Urothelium cell line (cell line): ENCODE measurements at places on chromosomes 2 and 18.

GRCh38 chr2:83224591-83225200 lies 1234.4 kb downstream of the SUCLG1 start:
- DNase-seq: no peak

DNA sequence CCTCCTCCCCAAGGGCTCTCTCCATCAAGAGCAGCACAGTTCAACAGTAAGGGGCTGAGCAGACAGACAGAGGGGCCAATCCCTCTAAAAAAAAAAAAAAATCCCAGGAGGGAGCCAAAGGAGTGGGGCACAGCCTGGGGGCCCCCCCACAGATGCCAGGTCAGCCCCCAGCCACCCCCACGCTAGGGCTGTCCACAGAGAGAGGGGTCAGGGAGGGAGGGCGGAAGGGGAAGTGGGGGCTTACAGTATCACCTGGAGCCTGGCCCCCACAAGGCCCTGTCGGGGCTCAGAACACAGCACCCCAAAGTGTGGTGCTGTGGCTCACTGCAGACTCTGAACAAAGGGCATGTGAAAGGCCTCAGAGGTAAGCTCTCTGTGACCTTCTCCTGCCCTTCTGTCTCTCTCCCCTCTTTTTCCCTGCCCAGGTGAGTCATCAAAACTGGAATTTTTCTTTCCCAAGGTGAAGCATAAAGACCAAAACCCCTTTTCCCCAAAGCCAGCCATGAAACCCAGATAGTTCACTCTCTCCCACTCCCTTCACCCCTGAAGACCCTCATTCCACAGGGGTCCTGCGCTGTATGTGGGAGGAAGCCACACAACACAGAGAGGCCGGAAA lies 13.9 kb downstream of the BIN1 start:
- peak; percentile 44 for DNase-seq

GRCh38 chr2:169095621-169096105 lies 26.3 kb downstream of the DHRS9 start:
- DNase-seq: peak; percentile 85

DNA sequence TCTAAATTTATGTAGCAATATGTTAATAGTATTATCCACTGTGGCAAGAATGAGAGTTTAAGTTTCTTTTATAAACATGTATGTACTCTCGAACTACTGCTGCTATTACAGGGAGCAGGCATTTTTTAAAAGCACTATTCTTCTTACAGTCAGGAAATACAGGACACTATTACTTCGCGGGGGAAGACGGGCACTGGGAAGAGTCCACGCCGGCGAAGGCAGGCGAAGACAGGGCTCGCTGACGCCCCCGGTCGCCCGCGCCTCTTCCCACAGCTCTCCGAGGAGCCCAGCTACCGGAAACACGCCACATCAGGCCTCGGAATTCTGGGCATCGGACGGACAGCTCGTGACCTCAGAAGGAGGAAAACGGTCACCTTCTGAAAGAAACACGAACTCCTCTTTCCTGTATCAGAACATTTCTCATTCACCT lies 90.2 kb downstream of the FAM161A start:
- peak; percentile 83 for DNase-seq

DNA sequence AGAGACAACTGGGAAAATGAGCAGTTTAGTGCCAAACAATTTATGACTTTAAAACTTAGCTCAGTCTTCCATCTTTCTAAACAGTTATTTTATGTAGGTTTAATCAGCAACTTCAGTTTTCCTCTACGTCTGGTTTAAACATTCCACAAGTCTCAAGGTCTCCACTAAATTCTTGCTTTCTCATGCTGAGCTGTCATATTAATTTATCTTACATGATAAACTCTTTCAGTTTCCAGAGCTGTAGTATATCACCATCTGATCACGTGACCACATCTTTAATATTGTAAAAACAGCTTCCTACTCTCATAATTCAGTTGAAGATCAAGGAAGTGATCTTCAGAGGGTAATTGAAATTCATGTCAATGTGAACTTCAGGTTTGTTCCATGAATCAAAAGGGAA lies 158.6 kb downstream of the ZNF804A start:
- no peak for DNase-seq

DNA sequence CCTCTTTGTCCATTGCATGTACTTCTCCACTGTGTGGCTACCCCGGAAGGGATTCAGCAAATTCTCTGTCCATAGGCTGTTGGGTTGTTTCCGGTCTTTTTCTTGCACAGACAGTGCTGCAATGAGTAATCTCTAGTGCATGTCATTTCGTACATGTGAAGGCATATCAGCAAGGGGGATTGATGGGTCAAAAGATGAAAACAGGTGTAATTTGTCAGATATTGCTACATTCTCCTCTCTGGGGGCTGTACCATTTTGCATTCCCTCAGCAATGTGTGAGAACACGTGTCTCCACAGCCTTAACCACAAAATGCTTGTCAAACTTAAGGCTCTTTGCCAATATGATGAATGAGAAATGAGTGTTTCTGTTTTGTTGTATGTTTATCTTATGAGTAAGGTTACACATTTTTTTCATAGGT lies 60.5 kb downstream of the KLHL29 start:
- DNase-seq: peak; percentile 51

DNA sequence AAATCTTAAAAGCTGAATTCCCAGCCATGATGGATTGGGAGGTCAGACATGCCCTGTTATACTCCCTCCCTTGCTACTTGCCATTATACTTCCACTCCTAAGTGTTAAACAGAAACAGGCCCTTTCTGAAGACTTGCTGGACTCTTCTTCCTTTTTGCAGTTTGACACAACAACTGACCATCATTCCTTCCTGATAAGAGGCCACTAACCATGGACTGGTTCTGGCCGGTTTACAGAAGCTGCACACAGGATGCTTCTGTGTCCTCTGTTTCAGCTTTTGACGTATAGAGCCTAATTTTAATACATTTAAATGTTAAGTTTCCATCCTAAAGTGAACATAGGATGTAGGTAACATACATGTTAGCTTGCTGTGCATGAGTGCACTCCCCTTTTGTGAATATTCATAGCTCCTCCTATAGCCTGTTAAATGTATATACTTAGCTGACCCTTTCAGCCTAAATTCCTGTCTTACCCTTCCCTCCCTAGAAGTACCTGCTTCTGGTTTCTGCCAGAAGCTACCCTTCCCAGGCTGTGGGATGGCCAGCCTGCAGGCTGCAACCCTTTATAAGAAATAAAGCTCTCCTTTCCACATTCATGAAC lies 13.2 kb downstream of the FBXO48 start:
- DNase-seq: no peak

DNA sequence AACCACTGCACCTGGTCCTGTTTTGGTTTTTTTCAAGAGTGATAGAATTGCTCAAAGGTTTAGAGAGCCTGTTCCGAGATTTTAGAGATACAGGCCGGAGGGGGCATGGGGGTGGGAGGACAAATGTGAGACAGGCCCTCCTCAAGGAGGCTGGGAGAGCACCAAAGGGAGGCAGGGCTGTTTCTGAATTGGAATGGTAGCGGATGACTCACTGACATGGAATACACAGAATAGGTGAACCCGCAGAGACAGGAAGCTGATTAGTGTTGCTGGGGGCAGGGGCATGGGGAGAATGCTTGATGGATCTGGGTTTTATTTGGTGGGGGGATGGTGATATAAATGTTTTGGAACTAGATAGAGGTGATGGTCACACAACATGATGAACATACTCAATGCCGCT lies 111.0 kb upstream of the MGAT5 start:
- peak; percentile 92 for DNase-seq

GRCh38 chr2:84894758-84895520 lies 10.5 kb upstream of the TMSB10 start:
- no peak for DNase-seq

DNA sequence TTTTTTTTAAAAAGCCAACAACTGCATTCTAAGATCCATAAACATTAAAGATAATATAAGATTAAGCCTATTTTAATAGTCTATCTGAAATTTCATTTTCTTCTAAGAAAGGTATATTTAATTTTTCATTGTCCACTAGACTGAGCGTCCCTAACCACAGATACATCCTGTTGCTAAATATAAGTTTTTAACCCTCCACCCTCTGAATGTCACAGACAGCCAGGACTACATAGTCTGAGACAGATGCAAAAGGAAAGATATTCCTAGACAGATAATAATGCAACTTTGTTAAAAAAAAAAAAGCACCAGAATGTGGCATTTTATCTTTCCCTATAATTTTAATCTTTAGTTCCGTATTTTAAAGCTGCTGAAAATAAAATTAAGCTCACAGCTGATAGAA lies 114.6 kb downstream of the ZEB2 start:
- DNase-seq: no peak

DNA sequence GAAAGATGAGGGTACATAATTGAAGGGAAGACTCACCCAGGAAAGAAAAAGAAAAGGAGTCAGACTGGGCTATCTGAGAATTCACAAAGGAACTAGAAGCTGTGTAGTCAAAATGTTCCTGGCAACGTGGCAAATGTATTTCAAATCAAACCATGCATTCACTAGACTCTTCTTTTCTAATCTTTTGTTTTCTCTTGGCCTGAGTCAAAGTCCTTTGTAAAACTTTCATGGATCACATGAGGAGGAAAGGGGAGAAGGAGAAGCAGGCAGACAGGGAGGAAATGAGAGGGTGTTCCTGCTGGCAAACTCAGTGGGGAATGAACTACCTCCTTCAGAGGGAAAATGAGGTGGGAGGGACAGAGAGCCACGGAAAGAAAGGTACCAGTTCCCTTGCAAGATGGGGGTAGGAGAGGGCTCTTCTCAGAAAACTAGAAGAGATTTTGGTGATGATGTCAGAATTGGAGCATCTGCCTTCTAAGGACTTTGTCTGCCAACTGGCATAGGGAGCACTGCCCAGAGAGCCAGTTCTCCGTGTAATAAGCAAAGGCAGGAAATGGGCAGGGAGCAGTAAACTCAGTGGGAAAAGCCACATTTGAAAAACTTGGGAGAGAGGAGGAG lies 51.4 kb downstream of the SLC8A1 start:
- no peak for DNase-seq

DNA sequence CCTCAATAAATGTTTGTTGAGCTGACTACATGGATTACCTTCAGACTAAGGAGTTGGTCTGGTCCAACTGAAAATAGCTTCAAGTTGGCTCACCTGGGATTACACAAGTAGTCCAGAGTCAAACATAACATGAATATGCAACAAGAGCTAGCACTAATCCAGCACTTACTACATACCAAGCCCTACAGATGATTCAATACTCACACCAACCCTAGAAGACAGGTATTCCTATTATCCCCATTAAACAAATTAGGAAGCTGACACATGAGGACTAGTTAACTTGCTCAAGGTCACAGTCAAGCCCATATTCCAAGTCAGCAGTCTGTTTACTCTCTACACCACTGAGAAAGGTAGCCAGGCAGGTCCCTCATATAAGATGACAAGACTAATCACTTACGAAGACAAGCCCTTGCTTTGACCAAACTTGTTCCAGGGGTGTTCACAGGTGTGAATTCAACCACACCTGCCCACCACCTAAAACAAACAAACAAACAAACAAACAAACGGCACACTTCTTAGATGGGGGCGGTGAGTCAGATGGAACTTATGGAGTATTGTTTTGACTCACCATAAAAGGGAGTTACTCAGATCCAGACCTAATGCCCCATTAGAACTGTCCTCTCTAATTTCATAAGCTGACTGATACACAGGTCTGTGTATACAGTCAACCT lies 29.1 kb downstream of the TMEM131 start:
- DNase-seq: no peak

GRCh38 chr2:125581557-125581956 lies 1074.4 kb upstream of the GYPC start:
- DNase-seq: no peak

- DNase-seq: no peak
Observed at GRCh38 chr2:41610501-41611190, 437.2 kb upstream of the PKDCC start.

DNA sequence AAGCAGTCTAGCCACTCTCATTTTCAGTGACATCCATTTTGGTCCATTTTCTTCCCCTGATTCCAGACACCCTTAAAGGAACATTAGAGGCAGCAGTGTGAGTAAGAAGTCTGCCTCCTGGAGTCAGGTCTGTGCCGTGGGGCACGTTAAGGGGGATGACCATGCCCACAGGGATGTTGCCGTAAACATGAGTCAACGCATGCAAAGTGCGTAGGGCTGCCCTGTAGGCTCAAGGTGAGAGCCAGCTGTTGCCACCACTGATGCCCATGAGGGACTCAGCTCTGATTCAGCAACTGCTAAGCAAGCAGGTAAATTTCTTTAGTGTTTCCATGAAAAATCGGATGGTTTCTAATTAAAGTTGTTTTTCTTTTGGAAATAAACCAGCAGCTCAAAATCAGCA lies 61.4 kb upstream of the TFCP2L1 start:
- DNase-seq: no peak

DNA sequence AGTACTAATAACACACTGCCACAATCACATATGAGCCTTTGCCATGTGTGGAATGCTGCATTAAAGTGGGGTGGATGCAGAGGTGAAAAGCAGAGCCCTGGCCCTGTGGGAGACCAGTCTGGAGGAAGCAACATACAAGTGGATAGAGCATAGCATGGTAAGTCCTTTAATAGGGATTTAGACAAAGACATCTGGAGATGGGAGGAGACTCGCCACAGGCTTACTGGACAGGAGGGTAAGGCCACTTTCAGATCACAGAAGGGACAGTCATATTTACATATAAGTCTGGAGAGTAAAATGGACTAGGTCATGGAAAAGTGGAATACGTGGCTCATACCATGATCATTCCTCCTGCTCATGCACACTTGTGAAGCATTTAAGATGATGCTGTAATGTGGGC lies 84.3 kb downstream of the PPP1R1C start:
- DNase-seq: no peak

GRCh38 chr2:185161701-185162100 lies 563.4 kb downstream of the ZNF804A start:
- DNase-seq: no peak

- no peak for DNase-seq
Observed at GRCh38 chr2:219430633-219431615, 3.7 kb upstream of the SPEG start.
